NCI-H2107 (cell line): ENCODE measurements at places on chromosomes 11 and 22.

DNA sequence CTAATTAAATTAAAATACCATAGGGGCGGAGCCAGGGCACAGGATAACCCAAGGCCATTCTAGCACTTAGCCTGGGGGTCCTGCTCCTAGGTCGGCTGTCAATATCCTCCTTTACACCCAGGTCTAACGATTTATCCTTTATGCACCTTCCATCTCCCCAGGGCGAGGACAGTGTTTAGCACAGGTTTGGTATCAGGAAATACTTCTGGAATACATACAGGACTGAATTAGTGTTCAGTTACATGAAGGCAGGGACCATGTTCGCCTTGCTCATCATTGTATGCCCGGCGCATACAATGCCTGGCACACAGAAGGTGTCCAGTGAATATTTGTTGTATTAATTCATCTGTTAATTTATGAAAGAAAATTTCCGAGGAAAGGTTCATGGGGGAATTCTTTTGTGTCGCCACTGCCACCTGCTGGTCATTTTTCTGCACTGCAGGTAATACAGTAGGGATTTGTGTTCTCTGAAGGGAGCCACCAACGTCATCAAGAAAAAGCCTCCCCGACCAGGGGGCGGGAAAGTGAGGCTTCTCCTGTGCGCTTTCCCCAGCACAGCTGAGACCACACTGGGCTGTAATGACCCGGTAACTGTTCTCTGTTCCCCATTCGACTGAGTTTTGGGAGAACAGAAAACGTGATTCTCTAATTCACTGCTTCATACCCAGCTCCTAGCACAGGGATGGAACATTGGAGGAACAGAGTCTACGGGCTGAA is 68.7 kb upstream of the ASPHD2 start:
- no peak for DNase-seq

GRCh38 chr11:31810779-31811647 is at the start of gene PAX6:
PAX6 (minus strand) TSS chr11:31811322; CDS start chr11:31806411, 4,911 bp downstream.
- DNase-seq = no peak

DNA sequence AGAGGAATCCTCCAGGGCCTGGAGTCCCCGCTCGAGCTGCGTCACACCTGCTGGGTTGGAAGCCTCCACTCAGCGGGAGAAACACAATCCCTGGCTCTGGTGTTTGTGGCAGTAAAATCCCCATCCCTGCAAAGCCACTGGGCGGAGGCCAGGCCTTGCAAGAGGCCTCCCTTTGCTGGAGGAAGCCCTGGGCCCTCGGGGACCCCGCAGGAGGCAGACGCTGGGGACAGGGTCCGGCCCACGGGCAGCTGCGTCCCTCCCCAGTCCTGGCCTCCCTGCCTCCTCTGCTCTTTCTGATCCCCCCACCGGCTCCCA is 194.7 kb downstream of the BRD1 start:
- DNase-seq = peak; percentile 55

DNA sequence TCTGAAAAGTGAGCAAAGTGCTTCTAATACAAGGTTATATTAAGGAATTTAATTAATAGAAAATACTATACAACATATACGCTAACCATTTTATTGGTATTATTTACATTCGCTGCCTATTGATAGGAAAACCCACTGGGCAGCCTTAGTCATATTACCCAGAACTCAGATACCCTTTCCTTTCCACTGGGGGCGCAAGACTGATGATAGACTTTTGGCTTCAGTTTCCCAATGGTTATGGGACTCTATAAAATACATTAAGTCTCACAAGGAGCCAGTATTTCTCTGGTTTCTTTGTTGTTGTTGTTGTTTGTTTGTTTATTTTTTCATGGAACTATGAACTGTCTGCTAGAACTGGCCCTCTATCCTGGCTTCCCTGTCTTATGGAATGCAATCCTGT is 471.1 kb upstream of the KIRREL3 start:
- DNase-seq = no peak

DNA sequence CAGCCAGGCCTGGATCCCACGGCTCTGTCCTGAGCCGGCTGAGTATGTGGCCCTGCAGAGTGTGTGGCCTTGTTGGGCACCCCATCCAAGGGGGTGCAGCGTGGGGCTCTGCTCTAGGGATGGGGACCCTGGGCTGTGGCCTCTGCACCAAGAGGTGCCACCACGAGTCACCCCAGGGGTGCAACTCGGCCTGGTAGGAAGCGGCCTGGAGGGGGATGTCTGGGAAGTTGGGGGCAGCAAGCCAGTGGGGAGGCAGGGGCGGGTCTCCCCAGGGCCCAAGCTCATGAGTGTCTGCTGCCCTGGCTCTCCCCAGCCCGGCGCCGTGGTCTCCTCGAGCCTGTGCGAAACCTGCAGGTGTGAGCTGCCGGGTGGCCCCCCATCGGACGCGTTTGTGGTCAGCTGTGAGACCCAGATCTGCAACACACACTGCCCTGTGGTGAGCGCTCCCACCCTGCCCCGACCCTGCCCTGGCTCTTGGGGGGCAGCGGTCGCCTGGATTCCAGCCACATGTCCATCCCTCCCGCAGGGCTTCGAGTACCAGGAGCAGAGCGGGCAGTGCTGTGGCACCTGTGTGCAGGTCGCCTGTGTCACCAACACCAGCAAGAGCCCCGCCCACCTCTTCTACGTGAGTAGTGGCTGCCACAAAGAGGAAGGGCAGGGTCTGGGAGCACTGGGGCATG is 24.2 kb upstream of the MUC5B start:
- DNase-seq = no peak

- DNase-seq = no peak
Measured at GRCh38 chr22:35392357-35392756, 7.6 kb upstream of the MCM5 start.

GRCh38 chr11:62933750-62934495 is 12.8 kb upstream of the CHRM1 start:
- no peak for DNase-seq

GRCh38 chr11:19980957-19981669 is 179.2 kb downstream of the DBX1 start:
- no peak for DNase-seq

DNA sequence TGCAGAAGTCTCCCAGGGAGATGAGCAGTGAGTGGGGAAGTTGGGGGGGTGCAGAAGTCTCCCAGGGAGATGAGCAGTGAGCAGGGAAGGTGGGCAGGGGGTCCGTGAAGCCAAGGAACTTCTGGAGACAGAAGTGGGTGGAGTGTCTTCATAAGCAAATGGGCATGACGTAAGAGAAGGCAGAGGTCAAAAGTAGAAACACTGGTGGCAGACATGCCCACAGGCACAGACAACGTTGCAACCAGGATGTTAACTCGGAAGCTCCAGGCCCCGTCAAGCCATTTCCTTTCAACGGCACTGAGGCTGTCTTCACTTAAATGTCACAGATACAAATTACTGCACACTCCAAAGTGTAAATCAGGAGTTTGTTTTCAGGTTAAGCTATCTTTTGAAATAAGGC is 186.1 kb downstream of the SHANK2 start:
- no peak for DNase-seq
